ENCODE measurements at places on chromosomes 5 and 9.

DNA sequence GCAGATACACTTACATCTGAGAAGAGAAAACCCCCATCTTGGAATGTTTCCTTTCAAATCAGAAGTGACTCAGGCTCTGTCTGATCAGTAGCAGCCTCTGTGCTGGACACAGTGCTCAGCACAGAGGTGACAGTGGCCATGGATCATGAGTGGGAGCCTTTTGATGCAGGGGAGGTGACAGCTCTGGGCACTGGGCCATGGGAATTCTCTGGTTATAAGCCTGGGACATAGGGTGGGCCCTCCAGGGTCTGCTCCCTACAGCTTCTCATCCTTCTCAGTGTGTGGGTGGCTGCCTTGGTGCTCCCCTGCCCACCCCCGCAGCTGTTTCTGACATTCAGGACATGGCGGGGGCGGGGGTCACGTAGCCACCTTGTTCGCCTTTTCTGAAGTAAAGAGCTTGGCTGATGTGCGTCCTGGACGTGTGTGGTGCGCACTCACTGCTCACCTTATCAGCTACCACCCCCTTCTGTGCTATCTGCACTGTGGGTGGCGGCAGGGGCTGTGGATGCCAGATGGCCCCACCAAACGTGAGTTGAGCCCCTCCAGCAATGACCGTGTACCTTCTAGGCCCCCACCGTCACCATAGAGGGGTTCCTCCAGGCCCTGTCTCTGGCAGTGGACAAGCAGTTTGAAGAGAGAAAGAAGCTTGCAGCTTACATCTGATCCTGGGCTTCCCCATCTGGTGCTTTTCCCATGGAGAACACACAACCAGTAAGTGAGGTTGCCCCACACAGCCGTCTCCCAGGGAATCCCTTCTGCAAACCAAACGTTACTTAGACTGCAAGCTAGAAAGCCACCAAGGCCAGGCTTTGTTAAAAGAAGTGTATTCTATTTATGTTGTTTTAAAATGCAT lies 24.0 kb downstream of the TRIP13 start:
- DNase-seq: no peak

GRCh38 chr5:95734906-95735305 lies 3.8 kb downstream of the RHOBTB3 start:
- DNase-seq: no peak

GRCh38 chr5:76379855-76380254 lies 23.2 kb upstream of the IQGAP2 start:
- no peak for DNase-seq

DNA sequence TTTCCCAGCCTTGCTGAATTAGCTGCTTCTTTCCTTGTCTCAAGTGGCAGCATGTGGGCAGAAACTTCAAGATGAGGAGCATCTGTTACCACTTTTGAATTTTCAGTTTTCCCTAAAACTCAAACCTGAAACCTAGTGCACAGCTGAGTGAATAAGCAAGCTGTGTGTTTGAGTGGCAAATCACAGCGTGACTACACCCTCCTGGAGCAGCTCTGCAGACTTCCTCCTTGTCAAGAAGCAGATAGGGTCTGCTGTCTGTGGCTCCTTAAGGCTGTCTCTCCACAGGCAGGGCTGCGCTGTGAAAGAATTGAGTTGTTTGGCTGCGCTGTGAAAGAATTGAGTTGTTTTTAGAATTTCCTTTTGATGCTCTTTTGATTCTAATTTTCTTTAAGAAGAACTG lies 179.7 kb upstream of the HAPLN1 start:
- no peak for DNase-seq

DNA sequence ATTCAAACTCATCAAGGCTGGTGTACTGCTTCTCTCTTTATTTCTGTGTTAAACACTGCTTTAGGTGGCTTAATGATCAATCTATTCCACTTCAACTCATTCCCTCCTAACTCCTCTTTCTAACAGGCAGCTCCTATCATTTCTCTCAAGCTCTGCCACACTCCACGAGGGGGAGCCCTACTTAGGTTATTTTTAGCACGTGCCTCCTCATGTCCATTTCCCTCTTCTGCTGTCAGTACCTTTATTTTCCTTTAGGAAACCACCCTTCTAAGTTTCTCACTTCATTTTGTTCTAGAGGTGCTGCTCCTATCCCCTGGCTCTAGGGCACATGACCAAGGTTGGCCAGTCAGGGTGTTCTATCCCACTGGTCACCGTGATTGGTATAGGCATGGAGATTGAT lies 6.7 kb upstream of the BRINP1 start:
- DNase-seq: no peak

GRCh38 chr5:24381861-24382489 lies 262.8 kb downstream of the CDH10 start:
- no peak for DNase-seq

DNA sequence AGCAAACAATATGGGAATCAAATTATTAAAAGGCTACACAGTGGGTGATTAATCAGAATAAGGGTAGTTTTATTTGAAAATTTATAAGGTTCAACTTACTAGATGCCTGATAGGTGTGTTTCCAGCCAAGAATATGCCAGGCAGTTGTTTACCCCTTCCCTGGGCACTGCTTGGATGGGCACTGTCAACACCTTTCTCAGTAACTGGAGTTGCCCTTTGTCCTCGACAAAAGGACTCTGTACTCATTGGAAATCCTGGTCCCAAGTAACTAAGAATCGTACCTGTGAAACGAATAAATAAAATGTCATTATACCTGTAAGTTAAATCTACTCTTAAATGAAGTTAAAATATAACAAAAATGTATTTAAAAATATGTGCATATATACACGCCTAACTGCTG lies 15.0 kb downstream of the ANKRD34B start:
- DNase-seq: no peak

GRCh38 chr5:74272024-74272775 lies 368.3 kb downstream of the ENC1 start:
- DNase-seq: no peak

GRCh38 chr5:163089926-163090325 lies 347.5 kb upstream of the CCNG1 start:
- DNase-seq: no peak

- DNase-seq: no peak
Observed at GRCh38 chr5:60149081-60149480, 255.6 kb upstream of the PDE4D start.

DNA sequence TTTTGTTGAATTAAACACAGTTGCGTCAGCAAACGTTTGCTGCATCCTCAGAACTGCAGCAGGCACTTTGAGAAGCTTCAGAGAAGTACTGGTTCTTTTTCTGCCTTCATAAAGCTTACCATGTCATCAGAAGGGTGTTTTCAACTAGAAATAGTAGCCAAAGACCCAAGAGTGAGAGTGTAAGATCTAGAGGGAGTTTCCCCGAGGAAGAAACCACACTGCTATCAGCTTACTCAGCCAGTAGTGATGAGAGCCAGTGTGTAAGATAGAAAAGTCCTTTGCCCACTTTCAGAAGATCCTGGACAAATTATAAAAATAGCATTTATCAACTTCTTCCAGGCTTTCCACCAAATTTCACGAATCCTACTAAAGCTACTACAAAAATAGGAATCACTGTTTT lies 154.5 kb downstream of the PAPPA start:
- no peak for DNase-seq

DNA sequence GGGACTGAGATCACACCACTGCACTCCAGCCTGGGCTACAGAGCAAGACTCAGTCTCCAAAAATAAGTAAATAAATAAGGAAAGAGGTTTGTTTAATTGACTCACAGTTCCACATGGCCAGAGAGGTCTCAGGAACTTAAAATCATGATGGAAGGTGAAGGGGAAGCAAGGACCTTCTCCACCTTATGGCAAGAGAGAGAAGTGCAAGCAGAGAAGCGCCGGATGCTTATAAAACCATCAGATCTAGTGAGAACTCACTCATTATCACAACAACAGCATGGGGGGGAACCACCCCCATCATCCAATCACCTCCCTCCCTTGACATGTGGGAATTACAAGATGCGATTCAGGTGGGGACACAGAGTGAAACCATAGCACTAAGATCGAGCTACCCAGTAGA lies 22.8 kb upstream of the RGMB start:
- no peak for DNase-seq

- no peak for DNase-seq
Observed at GRCh38 chr9:123399803-123400378, 43.9 kb downstream of the CRB2 start.

GRCh38 chr5:72314571-72315172 lies 5.4 kb downstream of the MRPS27 start:
- no peak for DNase-seq

DNA sequence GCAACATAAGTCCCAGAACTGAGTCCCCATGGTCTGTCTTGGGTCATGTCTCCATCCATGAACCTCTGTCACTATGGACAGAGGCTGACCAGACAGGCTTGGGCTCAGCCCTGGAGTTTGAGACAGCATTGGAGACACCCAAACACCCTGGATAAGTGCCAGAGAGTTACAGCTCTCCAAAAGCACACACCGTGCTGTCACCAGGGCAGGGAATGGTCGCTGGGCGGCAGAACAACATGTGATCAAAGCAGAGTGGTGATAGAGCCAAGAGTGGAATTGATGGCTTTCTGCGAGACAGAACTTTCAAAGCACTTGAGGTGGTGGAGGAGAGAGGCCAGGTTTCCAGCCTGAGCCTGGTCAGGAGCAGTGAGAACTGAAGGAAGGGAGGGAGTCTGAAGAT lies 50.1 kb downstream of the DRD1 start:
- DNase-seq: no peak

DNA sequence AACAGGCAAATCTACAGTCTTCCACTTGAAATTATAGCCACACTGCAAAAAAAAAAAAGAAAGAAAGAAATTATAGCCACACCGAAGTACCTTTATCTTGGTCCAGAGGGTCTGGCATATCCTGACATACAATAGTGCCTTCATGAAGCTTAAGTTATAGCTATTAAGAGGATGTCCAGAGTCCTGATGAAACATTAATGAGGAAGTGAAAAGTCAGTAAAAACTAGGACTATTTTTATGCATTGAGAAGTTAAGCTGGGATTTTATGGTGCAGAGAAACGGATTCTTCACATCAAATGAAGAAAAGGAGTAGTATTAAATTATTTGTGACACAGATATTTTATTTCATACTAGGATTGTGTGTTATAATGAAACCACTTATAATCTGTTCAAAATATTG lies 123.9 kb downstream of the SV2C start:
- no peak for DNase-seq

DNA sequence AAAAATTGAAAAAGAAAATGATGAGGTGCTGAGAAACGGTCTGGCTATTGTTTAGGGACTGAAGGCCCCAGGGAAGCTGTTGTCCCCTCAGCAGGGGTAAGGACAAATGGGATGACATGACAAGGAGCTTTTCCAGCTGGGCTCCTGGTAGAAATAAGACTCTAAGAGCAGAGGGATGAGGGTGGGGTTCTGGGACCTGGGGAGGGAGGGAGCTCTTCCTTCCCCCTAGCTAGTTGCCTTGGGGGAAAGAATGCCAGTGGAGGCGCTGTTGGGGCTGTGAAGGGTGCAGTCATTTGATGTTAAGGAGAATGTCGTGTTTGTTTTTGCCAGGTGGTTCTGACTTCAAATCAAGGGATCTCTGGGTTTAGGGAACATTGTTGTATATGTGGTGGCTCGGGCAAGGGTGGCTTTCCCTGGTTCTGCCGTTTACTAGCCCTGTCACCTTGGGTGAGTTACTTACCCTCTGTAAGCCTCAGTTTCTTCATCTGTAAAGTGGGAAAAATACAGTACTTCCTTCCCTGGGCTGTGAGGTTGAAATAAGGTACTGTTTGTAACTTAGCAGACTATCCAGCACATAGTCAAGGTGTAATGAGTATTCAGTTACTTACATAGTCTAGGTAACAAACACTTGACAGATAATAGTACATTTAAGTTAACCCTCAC lies 47.8 kb downstream of the WWC1 start:
- no peak for DNase-seq

DNA sequence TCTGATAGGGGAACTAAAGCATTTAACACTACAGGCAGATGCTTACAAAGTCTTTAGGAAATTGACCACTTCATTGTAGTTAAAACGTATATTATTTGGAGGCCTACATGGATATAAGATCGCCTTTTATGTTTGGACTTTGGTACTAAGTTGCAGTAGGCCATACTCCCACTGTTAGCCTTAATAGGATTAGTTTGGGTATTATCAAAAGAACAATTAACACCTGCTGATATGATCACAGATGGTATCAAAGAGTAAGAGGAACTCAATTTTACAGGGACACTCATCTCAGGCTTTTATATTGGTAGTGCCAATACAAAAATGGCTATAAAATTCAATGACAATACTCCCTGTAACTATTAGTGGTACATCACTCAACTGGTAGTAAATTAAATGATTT lies 1183.0 kb downstream of the MAT2B start:
- no peak for DNase-seq

- DNase-seq: peak; percentile 35
Observed at GRCh38 chr5:150560401-150561191, 52.7 kb downstream of the NDST1 start.

GRCh38 chr5:72273547-72273946 lies 46.5 kb downstream of the MRPS27 start:
- DNase-seq: no peak

GRCh38 chr5:38996123-38996522 lies 78.1 kb downstream of the RICTOR start:
- DNase-seq: no peak

- no peak for DNase-seq
Observed at GRCh38 chr5:138739938-138740337, 13.3 kb upstream of the CTNNA1 start.

DNA sequence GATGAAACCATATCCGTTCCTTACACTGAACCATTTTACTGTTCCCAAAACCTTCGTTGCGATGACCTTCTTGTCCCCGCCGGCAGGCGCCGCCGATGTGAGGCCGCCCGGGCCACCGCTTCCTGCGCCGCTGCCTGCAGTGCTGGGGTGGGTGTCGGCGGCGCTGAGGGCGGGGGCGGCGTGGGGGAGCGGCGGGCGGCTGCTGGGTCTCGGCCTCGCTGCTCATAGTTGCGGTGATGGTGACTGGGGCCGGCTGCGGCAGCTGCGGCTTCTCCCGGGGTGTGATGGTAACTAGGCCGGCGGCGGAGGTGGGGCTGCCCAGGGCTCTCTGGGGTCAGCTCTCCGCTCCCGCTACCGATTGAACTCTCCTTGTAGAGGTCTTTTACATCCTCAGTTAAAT lies 14.1 kb upstream of the OR2S2 start:
- DNase-seq: no peak

GRCh38 chr9:137034709-137035506 lies 3.0 kb upstream of the FUT7 start:
- no peak for DNase-seq

DNA sequence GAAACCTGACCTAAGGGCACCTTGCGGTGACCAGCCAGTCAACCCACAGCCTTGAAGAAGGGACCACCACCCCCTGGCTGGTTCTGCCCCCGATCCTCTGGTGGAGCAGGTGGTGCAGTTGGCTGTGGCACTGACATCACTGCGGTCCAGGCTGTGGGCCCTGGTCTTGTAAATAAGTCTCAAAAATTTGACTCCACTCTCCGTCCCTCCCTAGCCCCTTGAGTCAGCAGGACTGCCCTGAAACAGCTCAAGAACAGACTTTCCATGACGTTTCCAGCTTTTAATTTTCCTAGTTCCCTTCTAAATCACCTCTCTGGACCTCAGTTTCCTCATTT lies 134.8 kb upstream of the BOD1 start:
- no peak for DNase-seq
